ENCODE measurements at places on chromosomes 6 and 20. TPM values are rescaled to one million over a fixed set of nuclear protein-coding genes. Genes with fewer than 3 reads are reported as not detected.
A peak's percentile ranks its signal among the peaks of the same experiment; 100 is the strongest.

The STMND1 gene
- total RNA-seq = not detected

DNA sequence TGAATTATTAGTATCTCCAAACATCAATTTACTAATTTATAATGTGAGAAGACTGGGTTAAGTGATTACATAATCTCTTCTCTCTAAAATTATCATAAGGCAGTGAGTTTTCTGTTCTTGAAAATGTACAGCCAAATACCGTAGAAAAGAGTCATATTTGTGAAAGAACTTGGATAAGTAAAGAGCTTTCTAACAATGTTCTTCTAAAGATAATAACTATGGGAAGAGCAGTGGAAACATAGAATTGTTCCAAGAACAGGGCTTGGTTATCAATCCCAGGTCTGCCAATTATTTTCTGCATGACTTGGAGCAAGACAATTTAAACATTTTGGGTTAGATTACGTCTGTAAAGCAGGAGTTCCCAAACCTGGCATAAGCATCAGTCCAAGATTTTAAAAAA lies 198.1 kb upstream of the SGK1 start:
- no peak for DNase-seq

DNA sequence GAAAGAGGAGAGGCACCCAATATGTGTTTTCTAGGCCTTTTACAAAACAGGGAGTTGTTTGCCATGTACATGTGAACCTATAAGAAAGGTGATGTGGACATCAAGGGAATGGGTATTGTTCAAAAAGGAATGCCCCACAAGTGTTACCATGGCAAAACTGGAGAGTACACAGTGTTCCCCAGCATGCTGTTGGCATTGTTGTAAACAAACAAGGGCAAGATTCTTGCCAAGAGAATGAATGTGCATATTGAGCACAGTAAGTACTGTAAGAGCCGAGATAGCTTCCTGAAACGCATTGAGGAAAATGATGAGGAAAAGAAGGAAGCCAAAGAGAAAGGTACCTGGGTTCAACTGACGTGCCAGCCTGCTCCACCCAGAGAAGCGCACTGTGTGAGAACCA lies 13.1 kb downstream of the QRSL1 start:
- no peak for DNase-seq

GRCh38 chr6:52590152-52590891 lies 13.5 kb upstream of the TRAM2 start:
- peak; percentile 36 for DNase-seq

DNA sequence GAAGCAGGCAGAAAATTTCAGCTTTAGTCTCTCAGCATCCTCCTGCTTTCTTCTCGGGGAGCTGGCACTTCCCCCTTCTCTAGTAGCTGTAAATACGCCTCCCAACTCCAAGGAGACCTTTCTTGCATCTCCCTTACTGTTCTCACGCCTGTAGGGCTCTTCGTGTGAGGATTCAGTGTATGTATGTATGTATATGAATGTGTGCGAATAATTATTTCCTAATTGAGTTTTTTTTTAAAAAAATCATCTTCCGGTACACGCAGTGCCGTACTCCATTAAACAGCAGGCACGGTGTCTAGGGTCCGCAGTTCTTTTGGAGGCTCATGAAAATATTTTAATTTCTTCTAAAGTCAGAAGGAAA lies 85.4 kb downstream of the HFE start:
- peak; percentile 42 for DNase-seq

The SLC35D3 gene
- total RNA-seq = not detected

GRCh38 chr20:41082306-41082705 lies 53.7 kb downstream of the TOP1 start:
- no peak for DNase-seq

The HCRTR2 gene
- total RNA-seq = not detected

DNA sequence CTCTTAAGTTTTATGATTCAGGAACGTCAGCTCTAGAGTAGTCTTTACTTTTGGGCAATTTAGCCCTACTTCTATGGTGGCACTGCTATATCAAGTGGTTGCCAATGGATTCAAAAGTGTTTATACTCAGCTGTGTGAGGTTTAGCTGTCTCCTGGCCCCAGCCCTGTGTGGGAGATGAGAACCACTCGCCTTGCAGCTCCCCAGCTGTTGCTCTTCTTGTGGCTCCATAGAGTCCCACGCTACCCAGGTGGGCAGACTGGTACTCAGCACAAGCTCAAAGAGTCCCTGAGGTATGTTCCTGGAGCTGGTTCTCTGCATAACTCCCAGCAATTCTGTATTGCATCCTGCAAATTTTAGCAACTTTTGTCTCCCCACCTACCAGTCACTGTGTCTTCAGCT lies 59.6 kb downstream of the C6orf118 start:
- DNase-seq = no peak

The TMEM244 gene
- total RNA-seq = not detected

Measured in dermis microvascular lymphatic vessel endothelial cell (primary cell).